GM13977 (cell line): ENCODE measurements at places on chromosomes 2 and 18.
A peak's percentile ranks its signal among the peaks of the same experiment; 100 is the strongest.

DNA sequence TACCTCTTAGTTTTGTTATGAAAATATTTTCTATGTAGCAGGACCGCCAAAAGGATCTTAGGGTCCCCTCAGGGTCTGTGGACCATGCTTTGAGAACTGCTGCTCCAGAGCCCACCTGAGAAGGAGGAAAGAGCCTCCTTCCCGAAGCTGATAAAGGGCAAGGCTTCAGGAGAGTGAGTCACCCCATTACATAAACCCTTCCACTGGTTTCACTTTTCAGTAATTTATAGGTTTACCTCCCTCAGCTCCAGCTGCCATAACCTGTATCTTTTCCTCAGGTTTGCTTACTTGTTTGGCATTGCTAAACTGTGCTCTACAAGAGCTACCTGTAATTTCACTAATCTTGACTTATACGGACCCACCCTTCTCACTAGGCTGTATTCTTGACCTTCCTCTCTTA is 6.6 kb downstream of the TTLL4 start:
- no peak for DNase-seq

DNA sequence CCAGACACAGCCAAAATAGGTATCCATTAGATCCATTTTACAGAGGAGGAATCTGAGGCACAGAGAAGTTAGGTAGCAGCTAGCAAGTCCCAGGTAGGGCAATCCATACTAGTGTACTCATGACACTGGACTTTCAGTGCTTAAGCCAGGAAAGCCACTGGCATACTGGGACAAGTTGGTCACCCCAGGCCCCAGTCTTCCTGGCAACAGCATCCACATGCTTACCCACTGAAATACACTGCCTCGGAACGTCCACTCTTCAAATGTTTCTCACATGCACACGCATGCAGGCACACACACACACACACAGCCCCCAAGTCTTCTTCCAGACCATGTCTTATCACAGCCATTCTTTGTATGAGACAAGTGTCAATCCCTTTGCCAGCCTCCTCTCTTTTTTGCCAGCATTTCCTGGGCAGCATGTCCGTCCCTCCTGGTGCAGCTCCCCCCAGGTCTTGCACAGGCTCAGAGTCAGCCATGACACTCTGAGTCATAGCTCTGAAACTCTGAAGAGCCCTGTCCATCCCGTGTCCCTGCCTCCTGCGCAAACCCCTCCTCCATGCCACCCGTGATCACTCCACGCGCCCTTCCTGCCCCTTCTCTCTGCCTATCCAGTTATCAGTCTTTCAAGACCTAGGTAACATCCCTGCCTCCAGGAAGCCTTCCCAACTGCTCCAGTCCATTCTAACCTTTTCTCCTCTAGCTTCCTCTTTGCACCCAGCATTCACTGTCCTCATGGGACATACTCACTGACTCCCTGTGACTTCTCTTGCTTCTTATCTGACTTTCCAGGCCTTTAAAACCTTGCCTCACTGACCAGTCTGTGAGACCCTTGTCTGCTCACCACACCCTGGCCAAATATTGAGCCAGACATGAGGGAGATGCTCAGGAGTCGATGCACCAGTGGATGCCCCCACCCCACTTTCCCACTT is 10.9 kb upstream of the TEX261 start:
- DNase-seq: no peak

DNA sequence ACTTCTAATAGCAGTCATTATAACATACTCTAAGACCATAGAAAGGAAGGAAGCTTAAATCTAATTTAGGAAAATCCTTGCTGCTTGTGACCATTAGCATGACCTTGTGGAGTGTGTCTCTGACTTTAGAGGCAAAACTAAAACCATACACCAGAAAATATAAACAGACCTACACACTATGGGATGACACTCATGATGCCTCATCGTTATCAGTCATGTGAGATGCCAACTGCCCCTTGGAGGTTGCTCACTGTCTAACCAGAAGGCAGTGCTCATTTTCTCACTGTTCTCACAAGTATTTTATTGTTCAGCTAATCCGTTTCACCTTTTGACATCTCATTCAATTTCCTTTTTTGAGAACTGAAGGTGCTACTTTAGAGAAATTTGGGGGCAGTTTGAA is 376.9 kb downstream of the RND3 start:
- no peak for DNase-seq

GRCh38 chr2:21916934-21917522 is 793.3 kb downstream of the TDRD15 start:
- no peak for DNase-seq

- no peak for DNase-seq
Observed at GRCh38 chr18:58556331-58557007, 72.4 kb downstream of the ALPK2 start.

DNA sequence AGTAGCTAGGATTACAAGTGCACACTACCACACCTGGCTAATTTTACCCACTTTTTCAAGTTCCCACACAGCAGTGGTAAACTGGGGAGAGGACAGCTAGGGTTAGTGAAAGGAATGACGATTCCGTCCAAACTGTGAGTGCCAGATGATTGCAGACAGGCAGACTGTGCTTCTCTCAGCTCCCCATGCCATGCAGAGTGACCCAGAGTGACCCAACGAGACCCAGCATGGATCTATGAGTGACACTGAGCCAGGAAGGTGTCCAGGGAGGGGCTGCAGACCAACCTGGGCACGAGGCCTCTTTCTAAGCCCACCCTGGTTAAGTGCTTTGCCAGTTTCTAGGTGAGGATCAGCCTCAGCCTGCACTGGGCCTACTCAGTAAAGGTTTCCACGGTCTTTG is 7.7 kb upstream of the KLF11 start:
- no peak for DNase-seq

GRCh38 chr2:141201016-141201565 is 929.7 kb downstream of the LRP1B start:
- DNase-seq: no peak

DNA sequence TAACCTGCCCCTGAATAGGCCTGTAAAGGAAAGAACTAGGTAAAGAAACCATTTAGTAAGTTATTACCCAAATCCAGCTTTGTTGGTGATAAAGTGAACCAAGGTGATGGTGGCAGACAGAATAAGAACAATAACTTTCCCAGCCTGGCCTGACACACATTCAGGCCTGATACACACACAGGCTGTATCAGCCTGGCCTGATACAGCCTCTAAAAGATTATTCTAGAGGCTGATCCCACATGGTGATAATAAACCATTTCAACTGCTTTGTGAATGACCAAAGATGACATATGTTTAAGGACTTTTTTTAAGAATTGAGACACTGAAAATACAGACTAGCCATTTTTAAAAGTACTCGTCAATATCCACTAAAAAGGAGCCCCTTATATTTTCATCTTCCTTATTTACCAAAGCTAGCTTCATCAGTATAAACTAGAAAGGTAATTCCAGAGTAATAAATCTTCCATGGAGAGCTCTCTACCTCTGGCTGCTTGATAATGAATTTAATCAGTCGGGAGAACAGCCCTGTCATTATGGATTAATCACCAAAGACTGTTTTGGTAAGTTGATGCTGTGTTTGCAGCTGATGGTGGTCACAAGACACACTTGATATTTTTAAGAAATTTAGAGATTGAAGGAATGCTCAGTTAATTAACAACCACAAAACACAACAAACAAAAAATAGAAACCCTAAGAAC is 77.2 kb downstream of the SLC8A1 start:
- no peak for DNase-seq

DNA sequence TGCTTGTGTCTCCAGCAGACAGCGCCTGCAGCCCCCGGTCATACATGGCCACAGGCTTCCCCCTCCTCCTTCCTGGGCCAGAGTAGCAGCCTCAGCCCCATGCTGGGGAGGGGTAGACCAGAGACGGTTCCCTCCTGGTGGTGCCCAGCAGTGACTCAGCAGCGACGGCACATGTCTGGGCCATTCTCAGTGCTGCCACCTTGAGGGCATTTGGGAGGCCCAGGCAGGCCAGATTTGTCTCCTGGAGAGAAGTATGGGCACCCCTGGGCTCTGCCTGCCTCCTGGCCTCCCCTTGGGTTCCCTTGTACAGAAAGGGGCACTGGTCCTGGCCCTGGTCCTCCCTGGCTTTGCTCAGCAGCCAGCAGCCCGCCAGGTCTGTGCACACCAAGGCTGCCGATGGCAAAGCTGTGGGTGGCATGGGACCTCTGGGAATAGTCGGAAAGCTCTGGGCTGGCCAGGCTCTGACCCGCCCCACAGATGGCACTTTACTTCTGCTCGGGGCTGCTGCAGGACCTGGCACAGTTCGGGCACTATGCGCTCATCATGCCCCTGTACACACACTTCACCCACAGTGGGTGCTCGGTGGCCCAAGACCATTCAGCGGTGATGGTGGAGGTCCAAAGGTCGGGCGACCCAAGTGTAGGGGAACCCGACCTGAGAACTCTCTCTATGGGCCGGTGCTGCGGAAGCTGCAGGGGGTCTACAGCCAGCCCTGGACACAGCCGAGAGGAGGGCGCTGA is 11.4 kb upstream of the ALPI start:
- peak; percentile 77 for DNase-seq

DNA sequence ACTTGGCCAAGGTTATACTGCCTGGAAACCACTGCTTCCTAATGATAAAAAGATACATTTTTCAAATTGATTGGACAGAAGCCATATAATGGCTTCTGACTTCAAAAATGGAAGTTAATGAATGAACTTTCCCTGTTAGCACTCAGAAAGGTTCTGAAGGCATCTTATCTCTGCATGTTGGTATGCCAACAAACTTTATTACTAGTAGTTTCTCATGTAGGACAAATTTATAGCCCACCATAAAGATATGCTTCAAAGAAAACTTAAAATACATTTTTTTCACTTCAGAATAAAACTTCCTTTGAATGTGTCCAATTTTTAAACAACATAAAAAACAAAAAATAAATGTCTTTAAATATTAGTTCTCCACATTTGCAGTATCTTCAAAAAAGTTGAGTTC is 10.0 kb downstream of the DOCK10 start:
- DNase-seq: no peak

DNA sequence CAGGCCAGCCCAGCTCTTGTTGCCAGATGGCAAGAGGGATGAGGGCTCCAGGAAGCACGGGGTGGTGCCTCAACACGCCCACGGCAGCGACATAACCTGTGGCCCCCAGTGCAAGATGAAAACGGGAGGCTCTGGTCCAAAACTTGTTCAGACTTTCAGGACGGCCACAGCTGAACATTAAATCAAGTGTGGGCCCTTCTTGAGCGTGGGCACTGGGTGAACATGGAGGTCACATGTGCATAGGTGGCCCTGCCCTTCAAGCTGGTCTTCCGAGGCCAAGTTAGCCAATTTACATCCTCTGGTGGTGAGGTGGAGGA is 77.5 kb downstream of the NDUFA10 start:
- DNase-seq: no peak

- DNase-seq: no peak
Observed at GRCh38 chr2:196925051-196925767, 1.3 kb downstream of the PGAP1 start.

DNA sequence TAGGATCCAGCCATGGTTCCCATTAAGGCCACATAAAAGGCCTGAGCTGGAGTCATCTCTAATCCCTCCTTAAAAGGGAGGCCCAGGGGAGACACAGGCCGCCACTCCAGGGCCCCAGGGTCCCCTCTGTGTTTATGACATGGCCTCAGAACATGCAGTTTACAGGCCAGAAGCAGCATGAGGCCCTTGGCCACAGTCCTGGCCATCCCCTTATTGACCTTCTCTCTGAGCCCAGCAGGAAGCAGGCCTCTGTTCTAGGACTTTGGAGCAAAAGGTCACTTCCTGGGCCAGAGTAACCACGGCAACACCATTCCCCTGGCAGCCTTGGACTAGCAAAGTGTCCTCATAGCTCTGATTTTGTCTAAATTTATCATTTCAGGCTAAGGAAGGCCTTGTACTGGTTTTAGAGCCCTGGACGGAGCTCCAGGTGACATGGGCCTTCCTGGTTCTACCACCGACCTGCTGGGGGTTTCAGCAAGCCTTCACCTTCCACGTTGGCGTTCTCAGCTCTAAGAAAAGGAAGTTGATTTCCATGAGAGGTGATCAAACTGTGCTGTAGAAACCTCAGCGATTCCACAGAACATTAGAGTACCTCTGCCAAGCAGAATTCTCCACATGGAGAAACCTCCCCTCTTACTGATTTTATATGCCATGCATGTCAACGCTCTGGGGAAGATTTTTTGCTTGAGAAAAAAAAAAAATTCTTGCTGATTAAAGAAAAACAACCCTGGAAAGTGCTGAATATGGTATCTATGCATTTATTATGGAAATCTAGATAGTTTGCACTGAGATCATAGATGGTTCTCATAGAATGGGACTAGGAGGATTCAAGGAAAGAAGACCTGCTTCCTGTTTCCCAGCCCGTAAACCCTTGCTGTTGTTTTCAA is 53.7 kb downstream of the HS1BP3 start:
- DNase-seq: no peak

GRCh38 chr2:231394211-231395141 is 1.0 kb upstream of the B3GNT7 start:
- peak; percentile 88 for DNase-seq
